Mammary epithelial cell (primary cell): ENCODE measurements at places on chromosomes 13 and 19. TPM values are rescaled to one million over a fixed set of nuclear protein-coding genes. Genes with fewer than 3 reads are reported as not detected.

ZNF780A gene
- total RNA-seq = 11.7 TPM

FBXO27 gene
- total RNA-seq = 5.1 and 9.9 TPM in 2 replicates

FFAR1 gene
- not detected for total RNA-seq

PRR12 gene
- total RNA-seq = 3.5 TPM

GPR183 gene
- total RNA-seq = not detected

COX6B1 gene
- total RNA-seq = 201 TPM

ZNF177 gene
- total RNA-seq = 1.0 TPM

GGACT gene
- total RNA-seq = 4.5 TPM

PSG3 gene
- not detected in 2 replicates for total RNA-seq

CD37 gene
- not detected for total RNA-seq

ZNF724 gene
- 3.8 and 10.3 TPM in 2 replicates for total RNA-seq

TNFSF13B gene
- total RNA-seq = 1.6 and 3.0 TPM in 2 replicates
